ENCODE measurements at places on chromosomes 7 and 10. TPM values are rescaled to one million over a fixed set of nuclear protein-coding genes. Genes with fewer than 3 reads are reported as not detected.

Gene EXOC6
- total RNA-seq, result 11.8 TPM

Gene CALY
- total RNA-seq, result not detected

Gene ZNF467
- total RNA-seq, result 6.6 TPM

Gene INMT
- total RNA-seq, result 156 TPM

Gene IFIT1B
- total RNA-seq, result not detected

Gene ITIH5
- 263 TPM for total RNA-seq

Gene MAD1L1
- total RNA-seq, result 39.1 TPM

Gene C10orf105
- 0.38 TPM for total RNA-seq

Gene ASZ1
- total RNA-seq, result not detected

Gene TFEC
- total RNA-seq, result 8.8 TPM

Gene NAPEPLD
- 10.8 TPM for total RNA-seq

Gene SLC26A5
- total RNA-seq, result not detected

Gene TLX1
- not detected for total RNA-seq

Gene TAS2R4
- total RNA-seq, result 0.88 TPM

Gene TMED4
- total RNA-seq, result 119 TPM

Gene SLC29A4
- total RNA-seq, result 7.3 TPM

Gene H2BK1
- not detected for total RNA-seq

Gene CPEB3
- total RNA-seq, result 6.3 TPM

Gene ZNF425
- 1.4 TPM for total RNA-seq

Gene OPALIN
- total RNA-seq, result not detected

Gene SUFU
- total RNA-seq, result 8.3 TPM

Gene FEZF1
- total RNA-seq, result not detected

Gene MEST
- total RNA-seq, result 281 TPM

Gene OGDHL
- total RNA-seq, result not detected

Gene BRAF
- 41.5 TPM for total RNA-seq

Gene PLXNA4
- total RNA-seq, result 46.7 TPM

Gene OTUD1
- 16.4 TPM for total RNA-seq

Gene ANXA8L1
- 2.4 TPM for total RNA-seq

Gene MKLN1
- 49.3 TPM for total RNA-seq

Gene C7orf57
- total RNA-seq, result not detected

Gene CFTR
- total RNA-seq, result 7.1 TPM

Gene CNTNAP2
- 1.5 TPM for total RNA-seq

Gene CDH23
- total RNA-seq, result 41.9 TPM

Gene LYZL2
- total RNA-seq, result not detected

Gene GNGT1
- total RNA-seq, result not detected

Gene SPDYE5
- not detected for total RNA-seq

Gene ASB10
- total RNA-seq, result not detected

Gene PHYHIPL
- not detected for total RNA-seq

Gene PKD1L1
- total RNA-seq, result 0.38 TPM

Measured in omental fat pad (tissue), 4 donors.